Adipocyte (in vitro differentiated cells): ENCODE measurements at places on chromosomes 16 and 17.

DNA sequence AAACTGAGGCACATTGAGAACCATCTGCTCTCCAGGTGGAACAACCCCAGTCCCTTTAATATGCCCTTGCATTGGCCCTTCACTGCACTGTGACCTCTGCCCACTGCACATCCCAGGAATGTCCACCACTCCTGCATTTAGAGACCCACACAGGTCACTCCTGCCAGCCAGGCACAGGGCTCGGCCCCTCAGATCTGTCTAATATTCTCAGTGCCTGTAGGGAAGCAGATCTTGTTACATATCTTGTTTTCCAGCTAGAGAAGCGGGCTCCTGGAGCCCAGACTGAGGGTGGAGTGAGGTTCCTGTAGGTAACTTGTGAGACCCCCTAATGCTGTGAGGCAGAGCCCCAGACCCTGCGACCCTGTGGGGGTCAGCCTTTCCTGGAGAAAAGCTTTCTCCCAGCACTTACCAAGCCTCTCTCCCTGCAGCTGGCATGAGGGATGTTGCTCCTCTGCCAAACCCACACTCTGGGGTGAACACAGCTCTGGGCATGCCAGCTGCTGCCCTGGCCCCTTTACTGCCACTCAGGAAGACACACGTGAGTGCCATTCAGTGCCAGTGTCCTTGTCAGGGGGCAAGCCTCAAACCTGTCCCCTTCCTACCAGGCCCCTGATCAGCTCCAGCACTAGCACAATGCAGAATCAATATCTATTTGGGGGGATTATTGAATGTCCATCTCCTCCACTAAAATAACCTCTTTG, 40.3 kb upstream of the CRHR1 start:
- DNase-seq, result no peak

- DNase-seq, result peak; percentile 68
Measured at GRCh38 chr17:2138761-2139160, 83.9 kb downstream of the HIC1 start.

GRCh38 chr16:51129105-51129504, 22.0 kb downstream of the SALL1 start:
- DNase-seq, result no peak

DNA sequence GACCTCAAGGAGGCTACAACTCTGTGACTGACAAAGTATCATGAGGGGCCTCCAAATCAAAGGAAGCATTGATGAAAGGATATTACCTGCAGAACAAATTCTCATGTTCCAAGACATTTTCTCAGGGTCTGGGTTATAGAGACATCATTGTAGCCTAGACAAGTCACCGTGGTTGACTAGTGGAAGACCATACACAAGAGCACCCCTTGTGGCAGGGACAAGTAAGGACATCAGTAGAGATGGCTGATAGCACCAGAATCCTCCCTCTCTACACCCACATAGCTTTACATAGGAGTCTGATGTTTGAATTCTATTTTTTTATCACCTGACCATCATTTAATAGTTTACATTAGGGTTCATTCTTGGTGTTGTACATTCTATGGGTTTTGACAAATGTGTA, 32.5 kb upstream of the CDH8 start:
- no peak for DNase-seq

- DNase-seq, result peak; percentile 49
Measured at GRCh38 chr17:1713878-1714426, 3.8 kb upstream of the TLCD2 start.

DNA sequence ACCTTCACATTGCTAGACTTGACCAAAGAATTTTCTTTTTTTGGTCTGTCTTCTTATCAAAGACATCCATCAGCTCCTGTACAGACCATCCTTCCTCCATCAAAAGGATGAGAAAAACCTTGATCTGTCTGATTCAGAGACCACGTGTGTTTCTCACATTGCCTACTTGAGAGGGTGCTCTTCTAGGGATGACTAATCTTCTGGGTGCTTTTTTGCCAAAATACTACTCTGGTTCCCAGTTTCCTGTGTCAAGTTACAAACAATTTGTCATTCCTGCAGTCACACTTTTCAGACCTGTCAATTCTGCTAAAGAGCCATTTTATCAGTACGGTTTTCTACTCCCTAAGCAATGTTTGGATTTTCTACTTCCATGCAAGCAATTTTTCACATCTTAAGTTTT, 492.2 kb downstream of the CDH11 start:
- DNase-seq, result no peak

DNA sequence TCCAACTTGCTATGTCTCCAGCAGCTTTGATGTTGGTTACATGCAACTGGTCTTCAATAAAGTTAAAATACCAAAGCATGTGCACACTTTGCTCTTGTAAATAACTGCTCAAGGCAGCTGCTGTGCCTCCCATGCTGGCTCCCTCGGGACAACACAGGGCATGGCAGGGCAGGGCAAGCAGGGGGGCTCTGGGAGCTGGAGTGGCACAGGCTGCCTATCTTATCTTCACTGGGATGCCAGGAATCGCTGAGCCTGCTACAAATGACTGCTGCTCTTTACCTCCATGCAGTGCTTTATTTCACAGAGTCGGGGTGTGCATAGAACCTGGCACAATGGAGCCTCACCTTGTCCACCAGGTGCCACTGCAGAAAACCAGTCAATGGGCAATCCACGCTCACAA, 21.8 kb downstream of the PEMT start:
- no peak for DNase-seq

GRCh38 chr17:17079761-17080160, 37.5 kb downstream of the MPRIP start:
- no peak for DNase-seq

- no peak for DNase-seq
Measured at GRCh38 chr16:3252967-3253366, 3.5 kb downstream of the MEFV start.

- no peak for DNase-seq
Measured at GRCh38 chr17:74978240-74978639, 5.7 kb upstream of the HID1 start.

GRCh38 chr17:56313201-56313600, 159.9 kb downstream of the ANKFN1 start:
- no peak for DNase-seq

DNA sequence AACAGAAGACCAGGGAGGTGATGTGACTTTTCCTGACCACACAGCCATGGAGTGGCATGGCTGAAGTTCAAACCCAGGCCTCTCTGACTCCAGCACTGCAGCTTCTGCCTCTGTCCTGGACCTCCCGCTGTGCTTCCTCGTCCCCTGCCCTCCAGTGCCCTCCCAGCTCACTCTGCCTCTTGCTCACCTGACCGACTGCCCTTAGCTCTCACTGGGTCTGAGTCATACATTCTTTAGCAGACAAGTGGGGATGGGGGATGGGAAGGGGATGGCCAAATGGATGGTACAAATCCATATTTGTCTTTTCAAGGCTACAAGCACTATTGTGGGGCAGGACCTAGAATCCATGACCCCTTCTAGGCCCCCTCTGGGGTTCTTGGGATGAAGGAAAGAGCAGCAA, 33.0 kb downstream of the PITPNM3 start:
- no peak for DNase-seq

GRCh38 chr17:7238420-7239090, 702 bp downstream of the PHF23 start:
- peak; percentile 38 for DNase-seq

- DNase-seq, result no peak
Measured at GRCh38 chr16:59341368-59341767, 607.3 kb upstream of the GOT2 start.

GRCh38 chr17:79987187-79987934, 48.3 kb downstream of the TBC1D16 start:
- peak; percentile 39 for DNase-seq

DNA sequence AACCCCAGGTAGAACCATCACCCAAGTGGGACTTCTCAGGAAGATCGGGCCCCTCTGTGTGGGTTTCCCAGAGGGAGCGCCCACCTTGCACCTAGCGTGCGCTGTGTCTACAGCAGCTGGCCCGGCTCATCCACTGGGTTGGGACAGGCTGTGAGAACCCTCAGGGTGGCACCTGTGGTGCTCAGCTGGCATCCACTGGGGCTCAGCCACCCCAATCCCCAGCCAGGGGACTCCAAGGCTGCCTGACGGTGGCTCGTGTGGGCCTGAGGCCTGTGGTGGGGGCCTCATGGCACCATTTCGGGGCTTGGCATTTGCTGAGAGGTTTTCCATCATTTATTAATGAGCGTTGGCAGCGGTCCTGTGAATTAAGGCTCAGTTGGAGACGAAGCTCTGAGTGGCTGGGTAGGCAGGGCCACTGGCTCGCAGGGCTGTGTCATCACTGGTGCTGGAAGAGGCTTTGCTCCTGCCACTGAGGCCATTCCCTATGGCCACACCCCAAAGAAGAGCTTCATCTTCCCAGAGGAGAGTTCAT, 28.5 kb downstream of the CACNG4 start:
- DNase-seq, result no peak

DNA sequence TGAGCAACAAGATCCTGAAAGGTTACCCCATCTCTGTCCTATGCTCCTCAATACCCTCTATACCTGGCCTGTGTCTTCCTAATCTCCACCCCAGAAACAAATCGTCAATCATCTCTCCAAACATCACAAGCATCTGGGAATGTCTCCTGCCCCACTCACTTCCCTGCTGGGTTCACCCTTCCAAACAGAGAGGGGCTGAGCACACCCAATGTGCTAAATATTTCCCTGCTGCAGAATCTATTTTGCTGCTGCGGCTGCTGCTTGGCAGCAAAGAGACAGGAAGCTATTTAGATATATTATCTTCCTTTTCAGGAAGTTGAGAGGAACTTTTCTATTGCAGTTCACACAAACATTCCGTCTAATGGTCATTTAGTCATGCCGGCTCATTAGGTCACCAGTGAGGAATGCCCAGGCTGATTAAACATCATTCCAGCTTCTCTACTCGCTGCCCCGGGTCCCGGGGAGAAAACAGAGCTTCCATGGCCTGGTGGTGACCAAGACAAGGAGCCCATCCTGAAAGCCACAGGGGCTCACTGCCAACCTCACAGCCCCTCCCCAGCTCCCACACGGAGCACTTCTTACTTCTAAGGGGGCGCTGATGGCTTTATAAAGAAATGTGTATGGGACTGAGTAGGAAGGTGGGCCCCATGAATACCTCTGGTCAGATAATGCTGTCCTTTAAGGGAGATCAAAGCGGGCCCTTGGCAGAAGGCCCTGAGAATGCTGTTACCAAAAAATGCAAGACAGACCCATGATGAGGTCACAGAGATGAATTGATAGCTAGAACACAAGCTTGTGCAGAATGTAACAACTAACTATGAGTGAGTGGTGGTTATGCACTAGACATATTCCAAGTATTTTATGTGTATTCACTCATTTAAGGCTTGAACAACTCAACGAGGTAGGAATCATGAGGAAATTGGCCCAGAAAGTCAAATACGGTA, 218.3 kb downstream of the SOX9 start:
- DNase-seq, result peak; percentile 85

GRCh38 chr16:7638306-7638705, 305.7 kb downstream of the RBFOX1 start:
- DNase-seq, result no peak

- no peak for DNase-seq
Measured at GRCh38 chr17:47739150-47739549, 6.1 kb downstream of the TBX21 start.

GRCh38 chr17:76493505-76494167, 7.6 kb downstream of the RHBDF2 start:
- no peak for DNase-seq

- DNase-seq, result no peak
Measured at GRCh38 chr17:79168486-79169055, 93.9 kb downstream of the ENGASE start.

GRCh38 chr16:20321671-20322070, 5.6 kb downstream of the GP2 start:
- DNase-seq, result no peak

DNA sequence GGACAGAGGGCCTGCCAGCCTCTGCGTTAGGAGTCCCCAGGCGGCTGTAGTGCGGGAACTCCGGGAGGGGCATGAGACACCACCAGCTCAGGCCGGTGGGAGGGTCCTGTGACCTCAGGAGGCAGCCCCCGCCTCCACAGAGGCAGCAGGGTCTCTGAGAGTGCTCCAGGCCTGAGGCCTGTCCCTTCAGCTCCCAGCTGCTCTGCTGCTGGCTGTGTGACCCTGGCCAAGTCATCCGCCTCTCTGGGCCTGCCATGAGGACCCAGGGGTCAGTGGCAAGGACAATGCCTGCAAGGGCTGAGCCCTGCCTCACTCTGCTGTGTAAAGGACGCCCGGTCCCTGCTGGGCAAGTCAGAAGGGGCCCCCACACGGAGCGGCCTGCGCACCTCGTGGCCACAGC, 27.1 kb upstream of the ZFPM1 start:
- DNase-seq, result no peak

DNA sequence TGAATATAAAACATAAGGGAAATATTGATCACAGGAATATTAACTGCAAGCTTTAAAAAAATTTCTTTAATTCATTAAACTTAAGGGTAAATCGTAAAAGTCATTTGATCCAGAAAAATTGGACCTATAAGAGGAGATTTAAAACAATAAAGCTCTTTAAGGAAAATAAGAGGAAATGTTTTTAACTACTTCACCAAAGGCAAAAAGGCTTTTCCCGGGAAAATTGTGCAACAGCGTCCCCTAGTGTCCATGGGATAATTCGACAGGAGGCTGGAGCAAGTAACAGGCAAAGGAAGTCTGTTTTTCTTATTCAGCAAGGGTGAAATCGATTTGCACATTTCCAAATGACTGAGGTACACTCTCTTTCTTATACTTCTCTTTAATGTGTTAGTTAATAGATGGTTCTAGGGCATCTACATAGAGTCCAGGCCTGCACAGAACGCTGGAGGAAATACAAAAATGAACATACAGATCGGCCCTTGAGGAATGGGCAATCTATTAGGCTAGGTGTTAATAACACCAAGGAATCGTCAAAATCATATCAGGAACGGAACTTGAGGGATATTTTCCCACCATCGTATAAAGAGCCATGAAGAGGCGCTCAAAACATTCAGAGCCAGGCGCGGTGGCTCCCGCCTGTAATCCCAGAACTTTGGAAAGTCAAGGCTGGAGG, 61.4 kb downstream of the ZNF18 start:
- peak; percentile 63 for DNase-seq

- no peak for DNase-seq
Measured at GRCh38 chr17:41535764-41536481, 7.8 kb upstream of the KRT19 start.

DNA sequence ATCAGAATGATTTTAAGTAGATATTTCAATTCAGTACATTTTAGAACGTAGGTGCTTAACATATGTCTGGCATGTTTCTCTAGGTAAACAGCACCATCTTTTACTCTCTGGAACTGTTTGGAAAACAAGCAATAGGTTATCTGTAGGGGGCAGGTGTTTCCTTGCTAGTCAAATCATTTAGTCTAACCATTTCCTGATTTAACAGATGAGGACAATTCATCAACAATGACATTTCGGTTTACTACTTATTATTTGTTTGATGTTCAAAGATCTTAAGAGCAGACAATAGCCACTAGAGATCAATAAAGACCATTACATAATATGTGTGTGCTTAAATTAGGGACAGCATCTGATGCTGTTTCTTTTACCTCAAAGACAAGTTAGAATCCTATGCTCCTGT, 173.1 kb downstream of the CEP112 start:
- DNase-seq, result no peak
